Stimulated activated CD4-positive, alpha-beta T cell treated with anti-CD3 and anti-CD28 coated beads, Interleukin-2, amount 100 ng/mL, for 24 hours (primary cell): ENCODE measurements at places on chromosomes 11 and 22.

DNA sequence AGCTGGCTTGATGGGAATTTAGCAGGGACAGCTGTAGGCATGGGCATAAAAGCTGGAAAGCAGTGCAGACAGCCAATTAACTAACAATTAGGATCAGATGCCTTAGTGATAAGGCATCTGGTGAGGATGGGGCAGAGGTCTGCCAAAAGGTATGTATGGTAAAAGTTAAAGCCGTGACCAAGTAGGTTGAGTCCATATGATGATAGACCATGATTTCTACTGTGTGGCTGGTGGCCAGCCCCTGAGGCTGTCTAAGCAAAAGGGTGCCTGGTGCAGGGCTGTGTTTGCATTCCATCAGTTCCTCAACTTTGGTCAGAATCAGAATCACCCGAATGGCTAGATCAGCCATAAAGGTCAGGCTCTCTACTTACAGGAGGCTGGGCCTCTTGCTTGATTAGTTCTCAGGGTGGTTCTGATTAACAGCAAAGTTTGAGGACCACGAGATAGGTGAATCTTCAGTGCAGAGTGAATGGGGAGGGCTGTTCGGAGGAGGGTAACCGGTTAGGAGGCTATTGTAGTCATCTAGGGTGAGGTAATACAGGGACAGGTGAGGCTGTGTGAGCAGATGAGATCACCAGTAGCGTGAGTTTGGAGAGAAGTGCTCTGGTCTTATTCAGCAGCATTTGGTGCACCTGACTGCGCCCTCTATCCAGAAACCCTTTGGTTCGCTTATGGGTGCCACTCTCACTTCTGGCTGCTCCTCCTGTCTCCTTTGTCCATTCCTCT lies 27.2 kb downstream of the PPFIBP2 start:
- DNase-seq, result no peak

DNA sequence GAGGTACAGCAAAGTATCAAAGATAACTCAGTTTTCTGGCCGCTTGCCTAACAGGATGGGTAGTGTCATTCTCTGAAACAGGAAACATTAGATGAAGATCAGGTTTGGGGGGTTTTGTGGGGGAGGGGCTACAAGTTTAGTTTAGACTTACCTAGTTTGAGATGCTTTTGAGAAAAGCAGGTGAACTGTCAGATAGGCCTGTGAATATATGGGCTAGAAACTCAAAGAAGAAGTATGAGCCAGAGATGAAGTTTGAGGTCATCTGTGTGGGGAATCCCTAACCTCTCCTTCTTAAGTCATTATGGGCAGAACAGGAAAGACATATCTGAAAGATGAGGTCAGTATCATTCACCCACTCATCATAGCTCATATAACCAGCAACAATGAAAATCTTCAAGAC lies 11.9 kb downstream of the HOATZ start:
- DNase-seq, result no peak

GRCh38 chr11:29280452-29280851 lies 736.4 kb downstream of the KCNA4 start:
- no peak for DNase-seq

- no peak for DNase-seq
Observed at GRCh38 chr11:103317118-103317517, 207.9 kb downstream of the DYNC2H1 start.

GRCh38 chr11:36292311-36292722 lies 3.1 kb upstream of the COMMD9 start:
- DNase-seq, result no peak

- DNase-seq, result no peak
Observed at GRCh38 chr11:60124802-60125432, 36.5 kb downstream of the MS4A2 start.

DNA sequence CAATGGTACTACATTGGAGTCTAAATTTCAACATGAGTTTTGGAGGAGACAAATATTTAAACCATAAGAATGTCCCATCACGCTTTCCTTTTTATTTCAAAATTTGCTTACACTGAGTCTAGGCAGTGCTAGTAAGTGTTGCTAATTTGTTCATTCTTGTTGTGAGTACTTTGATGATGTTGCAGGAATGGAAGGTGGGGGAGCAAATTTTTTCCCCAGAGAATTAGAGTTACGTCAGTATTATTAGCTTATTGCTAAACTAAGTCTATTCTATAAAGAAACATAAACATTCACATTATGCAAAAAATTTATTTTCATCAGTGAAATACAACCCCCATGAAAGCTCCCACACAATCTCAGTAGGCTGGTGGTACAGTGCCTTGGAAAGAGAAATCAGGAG lies 88.0 kb downstream of the BLID start:
- no peak for DNase-seq

- DNase-seq, result no peak
Observed at GRCh38 chr11:132064987-132065620, 694.7 kb downstream of the NTM start.

DNA sequence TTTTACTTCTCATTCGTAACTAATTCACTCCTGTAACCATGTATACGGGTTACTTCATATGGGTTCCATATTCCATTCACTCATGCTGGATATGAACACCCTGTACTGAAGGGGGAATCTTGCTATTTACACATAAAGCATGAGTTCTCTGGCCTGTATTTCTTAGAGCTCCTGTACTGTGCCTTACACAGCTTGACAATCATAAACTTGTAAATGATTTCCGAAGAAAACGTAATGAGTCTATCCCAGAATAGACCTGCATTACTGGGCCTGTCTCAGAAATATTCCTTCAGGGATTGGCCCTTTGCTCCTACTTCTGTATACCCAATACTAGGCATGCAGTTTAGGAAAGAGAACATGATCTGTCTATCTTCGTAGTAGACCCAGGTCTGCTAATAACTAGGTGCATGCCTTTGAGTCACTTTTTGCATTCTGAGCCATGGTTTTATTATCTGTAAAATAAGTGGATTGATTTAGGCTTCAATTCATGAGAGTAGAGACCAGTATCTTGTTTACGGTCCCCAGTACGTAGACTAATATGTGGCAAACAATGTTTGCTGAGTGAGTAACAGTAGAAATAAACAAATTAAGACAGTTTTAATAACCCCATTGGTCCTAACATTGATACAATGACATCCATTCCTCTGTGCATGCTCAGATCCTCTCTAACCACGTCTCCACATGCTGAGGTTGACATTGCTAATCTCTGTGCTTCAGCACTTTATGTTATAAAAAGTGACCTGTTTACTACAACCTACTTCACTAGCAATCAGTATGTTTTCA lies 1.2 kb downstream of the CCDC34 start:
- no peak for DNase-seq

GRCh38 chr22:22855617-22856308 lies 31.9 kb upstream of the IGLL5 start:
- peak; percentile 56 for DNase-seq

DNA sequence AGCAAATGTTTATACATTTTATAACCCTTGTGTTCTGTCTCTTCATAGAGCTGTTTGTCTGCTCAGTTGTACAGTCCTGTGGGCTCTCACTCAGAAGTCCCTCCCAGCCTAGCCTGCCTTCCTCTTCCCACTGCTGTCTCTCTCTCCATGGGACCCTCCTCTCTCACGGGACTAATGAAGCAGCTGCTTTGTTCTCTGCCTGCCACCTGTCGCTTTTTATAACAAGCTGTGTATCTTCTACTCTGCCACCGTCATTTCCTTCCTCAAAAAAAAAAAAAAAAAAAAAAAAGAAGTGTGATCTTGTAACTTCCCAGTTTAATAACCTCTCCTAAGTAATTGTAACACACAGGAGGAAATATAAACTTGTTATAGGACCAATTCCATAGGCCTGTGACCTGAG lies 92.2 kb upstream of the ALKBH3 start:
- DNase-seq, result no peak

GRCh38 chr11:16380941-16381568 lies 24.7 kb upstream of the SOX6 start:
- DNase-seq, result no peak

- DNase-seq, result no peak
Observed at GRCh38 chr11:19625438-19625837, 87.2 kb upstream of the NAV2 start.

GRCh38 chr11:12137938-12138731 lies 27.7 kb downstream of the MICAL2 start:
- DNase-seq, result no peak

DNA sequence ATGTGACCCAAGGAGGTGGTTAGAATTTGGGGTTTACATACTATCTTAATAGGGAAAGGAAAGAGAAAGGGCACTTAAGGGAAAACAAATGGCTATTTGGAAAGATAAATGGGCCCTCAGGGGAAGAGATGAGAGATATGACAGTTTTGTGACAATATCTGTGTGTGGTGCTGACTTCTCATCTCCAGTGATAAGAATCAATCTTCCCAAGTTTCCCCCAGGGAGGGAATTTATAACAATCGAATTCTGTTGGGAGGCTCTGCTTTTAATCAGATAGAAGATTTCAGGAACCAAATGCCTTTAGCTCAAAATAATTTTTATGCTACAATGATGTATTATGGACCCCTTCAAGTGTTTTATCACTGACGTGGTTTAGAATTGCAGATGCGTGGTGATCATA lies 46.3 kb upstream of the PAMR1 start:
- DNase-seq, result no peak

DNA sequence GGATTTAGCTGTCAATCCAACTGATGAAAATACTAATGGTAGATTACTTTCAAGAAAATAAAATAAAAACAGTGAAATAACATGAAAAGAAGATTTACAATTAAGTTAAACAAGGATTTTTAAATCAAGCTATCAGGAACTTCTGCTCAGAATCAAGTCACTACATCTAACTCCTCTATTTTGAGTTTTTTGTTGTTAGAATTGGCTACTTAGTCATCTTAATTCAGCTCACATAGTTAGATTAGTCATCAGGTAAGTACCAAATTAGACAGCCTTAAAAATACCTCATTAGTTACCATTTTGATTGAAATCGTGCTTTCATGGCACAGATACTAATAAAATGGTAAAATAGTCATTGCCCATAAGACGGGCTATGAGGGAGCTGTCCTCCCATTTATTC lies 35.8 kb downstream of the BTG4 start:
- no peak for DNase-seq

GRCh38 chr11:84541731-84542340 lies 1085.3 kb downstream of the DLG2 start:
- DNase-seq, result no peak

DNA sequence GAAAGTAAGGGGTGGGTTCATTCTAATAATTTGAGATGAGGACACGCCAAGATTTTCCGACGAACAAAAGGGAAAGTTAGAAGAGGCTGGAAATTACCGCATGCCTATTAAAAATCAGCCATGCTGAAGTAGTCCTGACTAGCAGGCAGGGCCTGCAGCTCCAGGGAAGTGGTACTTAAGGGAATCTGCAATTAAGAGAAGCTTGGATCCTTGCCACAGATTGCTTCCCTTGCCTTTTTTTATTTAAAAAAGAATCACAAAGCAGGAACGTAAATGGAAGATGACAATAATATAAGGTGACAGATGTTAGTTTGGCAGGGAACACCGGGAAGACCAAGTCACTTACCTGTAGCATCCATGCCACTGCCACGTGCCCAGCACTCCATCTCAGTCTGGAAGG lies 359.3 kb downstream of the CADM1 start:
- no peak for DNase-seq

DNA sequence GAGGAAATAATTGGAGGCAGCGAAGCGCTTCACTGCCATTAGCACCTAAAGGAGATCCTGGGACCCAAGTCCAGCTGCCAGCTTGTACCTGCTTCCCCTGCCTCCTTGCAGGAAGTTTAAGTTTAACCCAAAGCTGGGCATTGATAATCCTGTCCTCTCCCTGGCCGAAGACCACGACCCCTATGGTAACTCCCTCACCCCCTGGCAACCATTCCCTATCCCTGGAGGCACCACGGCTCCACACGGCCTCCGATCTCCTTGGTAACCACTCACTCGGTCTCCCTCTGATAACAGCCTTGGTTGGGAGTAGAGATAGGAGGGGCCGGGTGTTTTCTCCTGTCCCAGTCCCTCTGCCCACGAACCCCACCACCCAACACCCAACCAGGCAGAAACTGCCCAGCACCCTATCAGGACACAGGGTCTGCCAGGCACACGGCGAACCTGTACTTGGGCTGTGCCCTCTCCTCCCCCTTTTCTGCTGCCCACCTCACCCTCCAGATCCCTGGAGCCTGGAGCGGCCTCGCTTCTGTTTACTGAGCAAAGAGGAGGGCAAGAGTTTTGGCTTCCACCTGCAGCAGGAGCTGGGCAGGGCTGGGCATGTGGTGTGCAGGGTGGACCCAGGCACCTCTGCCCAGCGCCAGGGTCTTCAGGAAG lies 833 bp downstream of the NHERF4 start:
- no peak for DNase-seq
